ENCODE measurements at places on chromosomes 13 and 19.

DNA sequence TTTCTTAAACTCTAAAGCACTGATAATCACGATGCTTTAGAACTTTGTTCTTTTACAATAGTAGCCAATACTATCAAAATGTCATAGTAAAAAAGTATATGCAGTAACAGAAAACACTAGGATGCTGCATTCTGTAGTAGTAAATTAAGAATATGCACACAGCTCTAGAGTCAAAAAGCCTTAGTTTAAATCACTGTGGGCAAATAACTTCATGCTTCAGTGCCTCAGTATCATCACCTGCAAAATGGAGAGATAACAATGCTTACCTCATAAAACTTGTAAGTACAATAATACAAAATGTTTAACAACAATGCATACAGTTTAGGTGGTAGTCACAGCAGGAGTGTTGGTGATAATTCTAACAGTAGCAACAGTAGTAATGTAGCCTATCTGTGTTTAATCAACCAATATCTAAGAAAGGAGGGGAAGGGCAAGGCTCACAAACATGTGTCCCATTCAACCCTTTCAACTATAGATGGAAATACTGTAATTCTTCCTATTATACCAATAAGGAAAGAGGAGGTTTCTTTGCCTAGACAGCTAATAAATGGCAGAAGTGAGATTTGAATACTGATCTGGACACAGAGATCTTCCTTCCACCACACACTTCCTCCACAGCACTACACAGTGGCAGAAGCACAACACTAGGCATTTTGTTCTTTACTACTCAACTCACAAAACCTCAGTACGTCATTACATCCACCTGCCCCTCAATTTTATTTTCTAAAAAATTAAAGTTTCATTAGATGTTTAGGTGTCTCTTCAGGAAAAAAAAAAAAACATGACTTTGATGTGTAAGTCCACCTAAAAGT, 4.6 kb downstream of the RBM26 start:
- ATAC-seq: no peak

DNA sequence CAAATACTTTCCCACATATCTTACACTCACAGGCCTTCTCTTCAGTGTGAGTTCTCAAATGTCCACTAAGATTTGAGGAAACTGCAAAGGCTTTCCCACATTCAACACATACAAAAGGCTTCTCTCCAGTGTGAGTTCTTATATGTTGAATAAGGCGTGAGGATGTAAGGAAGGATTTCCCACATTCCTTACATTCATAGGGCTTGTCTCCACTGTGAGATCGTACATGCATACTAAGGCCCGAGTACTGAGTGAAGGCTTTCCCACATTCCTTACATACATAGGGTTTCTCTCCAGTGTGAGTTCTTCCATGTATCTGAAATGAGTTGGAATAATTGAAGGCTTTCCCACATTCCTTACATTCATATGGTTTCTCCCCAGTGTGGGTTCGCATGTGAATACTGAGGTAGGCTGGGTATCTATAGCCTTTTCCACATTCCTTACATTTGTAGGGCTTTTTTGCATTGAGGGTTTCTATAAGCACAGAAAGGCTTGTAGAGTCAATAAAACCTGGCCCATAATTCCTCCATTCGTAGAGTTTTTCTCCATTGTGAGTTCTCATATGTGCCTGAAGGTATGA, 9.6 kb downstream of the ZNF426 start:
- ATAC-seq: no peak

DNA sequence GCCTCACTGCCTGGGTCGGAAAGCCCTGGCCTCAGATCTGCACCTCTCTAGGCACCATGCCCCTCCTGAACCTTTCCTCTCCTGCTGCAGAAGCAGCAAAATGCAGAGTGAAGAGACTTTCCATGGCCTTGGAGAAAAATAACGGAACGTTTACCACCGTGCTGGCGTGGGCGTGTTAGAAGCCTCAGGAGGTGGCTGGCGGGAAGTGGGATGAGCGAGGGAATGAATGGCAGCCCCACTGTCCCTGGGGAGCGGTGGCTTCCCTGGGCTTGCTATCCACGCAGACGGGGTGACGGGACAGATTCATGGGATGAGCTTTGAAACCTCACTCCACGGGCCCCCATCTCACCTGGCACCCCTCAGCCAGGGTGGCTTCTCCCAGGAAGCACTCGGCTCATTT, 4.3 kb downstream of the TEX29 start:
- ATAC-seq: no peak

GRCh38 chr19:4403005-4403761, 743 bp downstream of the CHAF1A start:
- no peak for ATAC-seq

DNA sequence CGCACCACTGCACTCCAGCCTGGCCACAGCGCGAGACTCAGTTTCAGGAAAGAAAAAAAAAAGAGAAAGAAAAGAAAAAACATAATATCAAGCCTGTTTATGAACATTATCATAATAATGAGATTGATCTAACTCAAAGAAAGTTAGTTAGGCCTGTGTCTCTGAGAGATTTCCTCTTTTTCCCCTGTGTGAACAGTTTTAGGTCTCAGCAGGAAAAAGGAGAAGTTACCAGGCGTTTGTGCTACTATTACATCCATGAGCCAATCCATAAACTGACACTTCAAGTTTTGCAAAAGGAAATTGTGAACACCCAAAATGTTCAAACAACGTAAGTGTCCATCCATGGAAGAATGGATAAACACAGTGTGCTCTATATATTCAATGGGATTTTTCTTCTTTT, 3.8 kb downstream of the TARM1 start:
- ATAC-seq: no peak

- no peak for ATAC-seq
Measured at GRCh38 chr13:38372820-38373383, 23.3 kb downstream of the UFM1 start.

DNA sequence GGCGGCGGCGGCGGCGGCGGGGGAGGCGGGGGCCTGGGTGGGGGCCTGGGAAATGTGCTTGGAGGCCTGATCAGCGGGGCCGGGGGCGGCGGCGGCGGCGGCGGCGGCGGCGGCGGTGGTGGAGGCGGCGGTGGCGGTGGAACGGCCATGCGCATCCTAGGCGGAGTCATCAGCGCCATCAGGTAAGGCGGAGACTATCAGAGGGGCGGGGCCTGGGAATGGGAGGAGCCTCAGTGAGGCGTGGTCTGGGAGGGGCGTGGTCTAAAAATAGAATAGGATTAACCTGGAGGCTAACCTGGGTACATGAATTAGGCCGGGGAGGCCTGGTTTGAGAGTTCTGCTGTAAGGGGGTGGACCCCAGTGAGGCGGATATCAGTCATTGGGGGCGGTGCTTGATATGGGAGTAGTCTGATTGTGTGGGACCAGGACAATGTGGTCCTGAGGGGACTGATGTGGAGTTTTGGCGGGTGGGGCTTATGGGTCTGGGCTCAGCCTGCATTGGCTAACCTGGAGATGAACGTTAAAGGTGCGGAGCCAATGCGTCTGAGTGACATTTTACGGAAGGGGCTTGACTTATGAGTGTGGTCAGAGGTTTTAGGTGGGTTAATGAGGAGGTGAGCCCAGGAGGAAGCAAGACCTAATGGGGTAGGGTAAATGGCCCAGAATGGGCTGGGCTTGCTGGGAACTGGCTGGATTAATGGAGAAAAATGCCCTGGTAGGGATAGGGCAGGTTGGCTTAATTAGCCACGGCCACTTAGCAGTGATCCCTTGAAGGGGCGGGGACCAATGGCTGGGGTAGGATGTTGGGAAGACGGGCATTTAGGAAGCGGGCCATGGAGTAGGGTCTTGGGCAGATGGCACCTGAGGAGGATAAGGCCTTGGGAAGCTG, 1.4 kb downstream of the CAPNS1 start:
- ATAC-seq: peak; percentile 65

All from SK-N-SH treated with all-trans-retinoic acid at 6 μM for 48 hours (cell line).